ENCODE measurements at places on chromosomes 7 and 10.

GRCh38 chr7:75617634-75618234, 121.0 kb downstream of the HIP1 start:
- DNase-seq, result peak; percentile 32

- DNase-seq, result no peak
These were observed 75.4 kb upstream of the PDSS1 start for GRCh38 chr10:26621889-26622711.

DNA sequence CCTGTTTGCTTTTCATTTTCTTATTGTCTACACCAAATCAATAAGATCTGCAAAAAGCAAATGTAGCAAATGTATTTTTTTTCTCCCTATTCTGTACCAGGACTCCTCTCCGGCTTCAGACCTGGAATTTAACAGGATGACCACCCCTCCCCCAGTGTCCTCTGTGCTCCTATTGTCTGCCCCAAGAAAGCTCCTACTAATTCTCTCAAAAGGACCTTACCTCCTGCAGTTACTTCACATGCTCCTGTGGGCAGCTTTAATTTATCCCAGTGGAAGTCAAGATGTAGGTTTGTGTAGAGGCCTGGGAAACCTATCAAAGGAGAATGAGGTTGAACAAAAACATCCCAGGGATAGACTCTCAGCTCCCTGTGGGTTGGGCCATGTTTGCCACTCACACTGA, 31.3 kb downstream of the PLXNA4 start:
- no peak for DNase-seq

GRCh38 chr7:23346316-23346715, 47.2 kb downstream of the MALSU1 start:
- no peak for DNase-seq

DNA sequence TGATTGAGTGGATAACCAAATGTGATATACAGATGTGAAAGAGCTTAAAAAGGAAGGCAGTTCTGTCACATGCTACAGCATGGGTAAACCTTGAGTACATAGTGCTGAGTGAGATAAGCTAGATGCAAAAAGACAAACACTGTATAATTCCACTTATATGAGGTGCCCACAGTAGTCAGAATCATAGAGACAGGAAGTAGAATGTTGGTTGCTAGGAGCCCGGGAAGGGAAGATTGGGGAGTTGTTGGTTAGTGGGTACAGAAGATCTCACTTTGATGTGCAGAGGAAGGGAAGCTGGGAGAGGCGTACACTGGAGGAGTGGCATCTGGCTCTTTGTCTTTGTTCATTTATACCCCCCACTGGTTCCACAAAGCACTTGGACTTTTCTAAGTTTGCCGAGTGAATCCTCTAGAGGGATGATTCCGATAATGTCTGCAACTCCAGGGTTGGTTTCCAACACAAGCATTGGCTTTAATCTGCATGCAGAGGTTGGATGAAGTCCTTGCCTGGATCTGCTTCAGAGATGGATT, 39.5 kb downstream of the TSPAN14 start:
- no peak for DNase-seq

DNA sequence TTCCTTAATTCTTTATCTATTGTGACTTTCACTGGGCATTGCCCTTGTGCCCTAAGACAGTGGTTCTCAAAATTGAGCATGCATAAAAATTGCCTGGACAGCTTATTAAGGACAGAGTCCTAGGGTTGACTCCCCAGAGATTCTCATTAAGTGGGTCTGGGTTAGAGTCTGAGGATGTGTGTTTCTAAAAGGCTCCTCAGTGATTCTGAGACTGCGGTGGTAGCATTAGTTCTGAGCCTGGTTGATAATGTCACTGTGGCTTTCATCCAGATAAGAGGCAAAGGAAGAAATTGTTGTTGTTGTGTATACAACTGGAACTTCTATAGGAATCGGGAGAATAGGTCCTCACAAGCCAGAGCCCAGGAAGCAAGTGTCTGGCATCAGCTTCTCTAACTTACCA, 1.3 kb downstream of the IFIT2 start:
- no peak for DNase-seq

- DNase-seq, result no peak
These were observed 81.0 kb downstream of the EBF3 start for GRCh38 chr10:129883029-129883428.

GRCh38 chr7:132551886-132552285, 24.4 kb downstream of the PLXNA4 start:
- DNase-seq, result no peak

- no peak for DNase-seq
These were observed 79.5 kb downstream of the CARD11 start for GRCh38 chr7:2964208-2964607.

GRCh38 chr10:91711885-91712680, 79.2 kb upstream of the PPP1R3C start:
- DNase-seq, result no peak

DNA sequence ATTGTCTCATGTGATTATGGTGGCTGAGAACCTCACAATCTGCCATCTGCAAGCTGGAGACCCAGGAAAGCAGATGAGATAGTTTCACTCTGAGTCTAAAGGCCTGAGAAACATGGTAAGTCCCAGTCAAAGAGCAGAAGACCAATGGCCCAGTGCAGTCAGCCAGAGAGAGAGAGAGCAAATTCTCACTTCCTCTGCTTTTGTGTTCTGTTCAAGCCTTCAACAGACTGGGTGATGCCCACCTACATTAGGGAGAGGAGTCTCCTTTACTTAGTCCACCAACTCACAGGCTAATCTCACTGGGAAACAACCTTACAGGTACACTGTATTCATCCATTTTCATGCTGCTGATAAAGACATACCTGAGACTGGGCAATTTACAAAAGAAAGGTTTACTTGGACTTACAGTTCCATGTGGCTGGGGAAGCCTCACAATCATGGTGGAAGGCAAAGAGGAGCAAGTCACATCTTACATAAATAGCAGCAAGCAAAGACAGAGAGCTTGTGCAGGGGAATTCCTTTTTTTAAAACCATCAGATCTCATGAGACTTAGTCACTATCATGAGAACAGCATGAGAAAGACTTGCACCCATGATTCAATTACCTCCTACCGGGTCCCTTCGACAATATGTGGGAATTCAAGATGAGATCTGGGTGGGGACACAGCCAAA, 4.7 kb upstream of the FRMPD2 start:
- no peak for DNase-seq

- no peak for DNase-seq
These were observed 108.1 kb upstream of the FAM133B start for GRCh38 chr7:92698237-92698841.

DNA sequence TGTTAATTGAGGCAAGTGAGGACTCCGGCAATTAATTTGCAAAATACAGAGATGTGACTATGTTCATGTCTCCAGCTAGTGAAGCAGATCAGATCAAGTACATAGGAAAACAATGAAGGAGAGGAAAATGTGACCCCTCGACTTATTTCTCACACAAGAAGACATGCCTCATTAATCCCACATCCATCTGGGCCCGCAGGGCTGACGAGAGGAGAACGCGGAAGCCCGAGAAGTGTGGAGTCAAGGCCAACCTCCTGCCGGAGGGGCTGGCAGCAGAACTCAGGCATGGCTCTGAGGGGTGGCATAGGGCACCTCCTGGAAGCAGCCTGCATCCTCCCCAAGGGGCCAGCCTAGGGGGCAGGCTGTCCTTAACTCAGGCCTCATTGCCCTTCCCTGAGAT, 54.4 kb downstream of the ZNF503 start:
- DNase-seq, result no peak

GRCh38 chr7:108331971-108332370, 124.3 kb downstream of the NRCAM start:
- DNase-seq, result no peak

GRCh38 chr7:11332186-11332864, 358.7 kb downstream of the PHF14 start:
- no peak for DNase-seq

DNA sequence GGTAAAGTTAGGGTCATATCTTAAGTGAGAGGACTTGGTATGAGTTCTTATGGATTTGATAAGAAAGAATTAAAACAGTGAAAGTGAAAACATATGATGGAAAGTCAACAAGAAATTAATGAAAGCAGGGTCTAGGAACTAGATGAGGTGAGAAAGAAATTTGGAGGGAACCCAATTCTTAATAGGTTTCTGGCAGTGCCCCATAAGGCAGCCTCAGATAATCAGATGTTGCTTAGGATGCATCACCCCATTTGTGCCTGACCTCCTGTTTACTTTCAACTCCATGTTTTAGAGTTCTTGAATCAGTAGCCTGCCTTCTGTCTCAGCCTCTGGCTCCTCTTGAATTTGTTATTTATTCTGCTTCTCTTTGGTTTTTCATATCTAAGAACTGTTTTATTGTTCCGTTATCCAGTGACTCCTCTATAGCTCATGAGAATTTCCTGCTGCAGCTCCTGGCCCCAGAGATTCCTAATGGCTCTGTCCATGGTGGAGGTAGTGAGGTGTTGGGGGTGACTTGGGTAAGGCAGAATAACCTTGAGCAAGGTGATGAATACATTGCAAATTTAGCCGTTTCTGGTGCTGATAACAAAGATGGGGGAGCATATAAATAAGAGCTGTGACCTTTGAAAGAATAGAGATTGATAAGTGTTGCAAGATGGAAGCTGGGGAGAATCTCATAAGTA, 17.6 kb downstream of the ITGB8 start:
- DNase-seq, result no peak

DNA sequence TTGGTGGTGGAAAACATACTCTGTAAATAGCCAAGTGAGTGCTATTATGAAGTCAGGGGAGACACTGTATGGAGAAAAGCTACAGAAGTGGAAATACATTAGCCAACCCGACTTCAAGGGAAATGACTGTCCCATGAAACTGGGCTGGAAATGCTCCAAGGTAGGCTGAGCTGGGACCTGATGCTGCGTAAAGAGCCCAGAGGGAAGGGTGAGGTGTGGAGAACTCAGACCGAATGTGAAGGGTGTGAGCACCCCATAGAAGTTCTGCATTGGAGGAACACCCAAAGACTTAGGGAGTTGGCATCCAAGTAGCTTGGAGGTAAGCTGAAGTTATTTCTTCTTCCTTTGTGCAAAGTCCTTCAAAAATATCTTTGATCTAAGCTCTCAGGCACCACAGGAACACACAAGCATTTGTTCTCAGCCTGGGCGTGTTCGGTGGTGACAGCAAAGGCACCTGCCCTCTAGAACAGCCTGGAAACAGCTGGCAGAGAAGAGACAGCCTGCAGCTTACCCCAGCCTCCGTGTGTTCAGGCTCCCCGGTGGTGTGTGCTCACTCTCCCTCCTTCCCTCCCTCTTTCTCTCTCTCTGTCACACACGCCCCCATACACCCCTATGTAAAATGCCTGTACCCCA, 19.1 kb upstream of the GJD4 start:
- DNase-seq, result no peak

GRCh38 chr7:106692450-106693051, 31.6 kb upstream of the CCDC71L start:
- no peak for DNase-seq

GRCh38 chr10:51879238-51879637, 179.8 kb upstream of the CSTF2T start:
- DNase-seq, result no peak

GRCh38 chr10:84194424-84195043, at the start of gene CDHR1:
CDHR1 (plus strand) TSS chr10:84194537; CDS start chr10:84194761, 224 bp downstream.
- DNase-seq, result peak; percentile 37

DNA sequence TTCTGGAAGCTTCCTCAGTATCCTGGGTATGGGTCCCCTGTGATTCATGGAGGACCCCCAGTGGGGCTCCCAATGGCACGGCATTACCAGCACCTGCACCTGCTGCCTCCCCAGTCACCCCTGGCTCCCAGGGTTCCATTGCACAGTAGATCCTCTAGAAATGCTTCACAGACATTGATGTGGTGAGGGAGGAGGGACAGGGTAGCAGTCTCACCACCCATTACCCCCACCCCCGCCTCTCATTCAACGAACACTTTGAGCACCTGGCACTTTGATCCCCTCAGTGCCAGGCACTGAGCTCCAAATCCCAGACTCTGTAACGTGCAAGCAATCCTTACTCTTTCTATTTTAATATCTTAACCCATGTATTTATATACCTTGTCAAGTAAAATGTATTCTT, 26.8 kb upstream of the PSAP start:
- no peak for DNase-seq

GRCh38 chr10:31584098-31584631, 265.1 kb downstream of the ZEB1 start:
- no peak for DNase-seq

GRCh38 chr7:139422126-139422525, 61.3 kb downstream of the KLRG2 start:
- DNase-seq, result no peak

DNA sequence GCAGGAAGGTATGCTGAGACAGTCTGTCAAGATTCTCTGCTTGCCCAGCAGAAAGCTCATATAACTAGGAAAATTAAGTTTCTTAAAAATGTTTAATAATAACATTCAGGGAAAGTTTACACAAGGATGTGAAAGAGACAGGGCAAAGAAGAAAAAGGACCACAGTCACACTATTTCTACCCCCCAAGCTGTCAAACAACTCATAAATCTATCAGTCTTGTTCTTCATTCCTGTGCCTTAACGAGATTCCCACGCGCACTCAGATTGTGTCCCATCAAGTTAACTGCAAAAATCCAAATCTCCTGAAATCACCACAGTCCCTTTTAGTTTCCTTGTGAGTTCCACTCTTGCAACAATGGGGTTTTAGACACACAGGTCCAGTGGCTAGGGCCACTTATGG, 14.9 kb downstream of the CUL2 start:
- DNase-seq, result no peak

DNA sequence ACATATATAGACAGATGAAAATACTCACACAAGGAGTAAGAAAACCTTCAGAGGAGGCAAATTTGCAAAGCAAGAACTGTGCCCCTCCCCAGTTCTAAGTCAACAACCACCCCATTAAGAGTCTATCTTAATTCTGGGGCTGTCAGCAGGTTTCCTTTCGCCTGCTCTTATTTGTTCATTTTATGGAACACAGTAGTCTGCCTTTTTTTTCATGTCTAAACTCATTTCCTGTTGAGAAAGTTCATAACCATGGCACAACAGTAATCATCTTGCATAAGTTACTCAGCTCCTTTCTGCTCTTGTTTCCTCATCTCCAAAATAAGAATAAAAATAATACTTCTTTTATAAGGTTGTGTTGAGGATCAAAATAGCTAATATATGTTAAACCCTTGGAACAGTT, 25.8 kb upstream of the AMPH start:
- DNase-seq, result no peak

GRCh38 chr7:99679400-99680191, at the start of gene CYP3A5:
CYP3A5 (minus strand) TSS chr7:99679996; CDS start chr7:99679896, 100 bp downstream.
- no peak for DNase-seq

DNA sequence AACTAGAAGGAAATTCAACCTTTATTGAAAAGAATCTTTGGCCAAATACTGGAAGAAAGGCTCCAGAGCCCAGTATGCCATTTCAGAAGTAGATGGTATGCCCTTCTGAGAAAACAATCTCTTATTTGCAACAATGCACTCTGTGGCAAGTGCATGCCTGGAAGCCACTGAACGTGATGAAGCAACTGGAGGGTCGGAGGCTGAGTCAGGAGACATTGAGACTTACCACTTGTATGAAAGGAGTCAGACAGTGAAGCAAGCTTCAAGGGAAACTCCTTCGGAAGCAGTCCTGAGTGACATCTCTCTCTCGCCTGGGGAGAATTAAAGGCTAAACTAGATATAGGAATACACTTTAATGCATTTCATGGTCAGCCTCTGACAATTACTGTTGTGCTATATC, 353.7 kb downstream of the NRG3 start:
- no peak for DNase-seq

- no peak for DNase-seq
These were observed 2.2 kb upstream of the ATP6V1F start for GRCh38 chr7:128860158-128861073.
